CD4-positive, alpha-beta memory T cell (primary cell): ENCODE measurements at places on chromosomes 6 and 20.

- no peak for DNase-seq
These were observed 137.7 kb upstream of the DEFB112 start for GRCh38 chr6:50187351-50187921.

DNA sequence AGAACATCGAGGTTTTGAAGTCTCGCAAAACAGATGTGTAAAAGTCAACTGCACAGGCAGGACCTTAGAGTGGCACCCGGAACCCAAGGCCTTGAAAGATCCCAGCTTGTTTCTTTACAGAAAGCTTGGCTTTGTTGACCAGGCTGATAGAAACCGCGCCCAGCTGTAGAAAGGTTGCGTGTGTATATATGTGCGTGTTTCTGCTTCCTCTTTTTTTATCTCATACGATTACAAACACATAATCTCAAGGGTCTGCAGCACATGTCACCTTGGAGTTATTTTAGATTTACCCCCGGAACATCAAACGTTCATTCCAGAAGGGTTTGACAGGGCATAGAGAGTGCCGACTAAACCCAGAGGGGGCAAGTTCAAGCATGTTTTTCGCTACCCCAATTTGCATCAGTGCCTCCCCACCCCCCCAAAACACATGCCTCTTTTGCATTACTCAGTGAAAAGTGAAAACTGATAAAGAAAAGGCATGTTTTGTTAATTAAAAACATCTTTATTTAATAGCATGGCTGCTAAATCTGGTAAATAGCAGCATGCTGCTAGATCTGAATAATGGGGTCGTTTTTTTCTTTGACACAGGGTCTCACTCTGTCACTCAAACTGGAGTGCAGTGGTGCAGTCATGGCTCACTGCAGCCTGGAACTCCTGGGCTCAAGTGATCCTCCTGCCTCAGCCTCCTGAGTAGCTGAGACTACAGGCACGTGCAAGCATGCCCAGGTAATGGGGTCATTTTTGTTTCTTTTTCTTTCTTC, 33.2 kb upstream of the NCOA3 start:
- no peak for DNase-seq

DNA sequence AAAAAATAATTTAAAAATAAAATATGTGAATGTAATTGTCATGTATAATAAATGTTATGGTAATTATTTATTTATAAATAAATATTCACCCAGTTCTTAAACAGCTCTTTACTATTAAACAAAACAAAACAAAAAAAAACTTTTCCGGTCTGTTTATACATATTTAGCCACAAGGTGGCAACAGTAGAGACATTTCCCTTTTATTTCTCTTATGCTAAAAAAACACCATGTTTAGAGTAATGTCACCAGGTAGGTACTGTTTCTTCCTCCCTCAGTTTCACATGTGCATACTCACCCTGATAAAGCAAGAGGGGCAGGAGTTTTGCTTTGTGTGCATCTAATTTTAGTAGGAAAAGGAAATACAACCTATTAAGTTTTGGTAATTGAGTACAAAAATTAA, 610.4 kb upstream of the IMPG1 start:
- DNase-seq = no peak

DNA sequence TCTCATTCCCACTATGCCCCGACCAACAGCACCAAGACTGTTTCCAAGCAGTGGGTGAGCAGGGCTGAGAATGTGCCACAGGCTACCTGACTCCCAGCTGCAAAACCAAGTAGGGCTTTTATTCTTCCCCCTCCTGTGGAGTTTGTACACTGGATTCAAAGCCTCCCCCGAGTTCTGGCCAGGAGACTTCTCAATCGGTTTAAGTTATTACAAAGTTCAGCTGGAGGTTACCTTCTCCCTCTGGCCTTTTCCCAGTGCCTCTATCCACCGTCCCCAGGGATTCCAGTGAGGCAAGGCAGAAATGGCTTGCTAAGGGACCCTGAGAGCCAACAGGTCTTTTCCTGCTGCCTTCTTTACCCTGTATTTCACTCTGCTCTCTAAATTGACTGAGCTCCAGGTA, 217.0 kb downstream of the ADGRG6 start:
- DNase-seq = no peak

- no peak for DNase-seq
These were observed 4.3 kb downstream of the SDCBP2 start for GRCh38 chr20:1324598-1325172.

DNA sequence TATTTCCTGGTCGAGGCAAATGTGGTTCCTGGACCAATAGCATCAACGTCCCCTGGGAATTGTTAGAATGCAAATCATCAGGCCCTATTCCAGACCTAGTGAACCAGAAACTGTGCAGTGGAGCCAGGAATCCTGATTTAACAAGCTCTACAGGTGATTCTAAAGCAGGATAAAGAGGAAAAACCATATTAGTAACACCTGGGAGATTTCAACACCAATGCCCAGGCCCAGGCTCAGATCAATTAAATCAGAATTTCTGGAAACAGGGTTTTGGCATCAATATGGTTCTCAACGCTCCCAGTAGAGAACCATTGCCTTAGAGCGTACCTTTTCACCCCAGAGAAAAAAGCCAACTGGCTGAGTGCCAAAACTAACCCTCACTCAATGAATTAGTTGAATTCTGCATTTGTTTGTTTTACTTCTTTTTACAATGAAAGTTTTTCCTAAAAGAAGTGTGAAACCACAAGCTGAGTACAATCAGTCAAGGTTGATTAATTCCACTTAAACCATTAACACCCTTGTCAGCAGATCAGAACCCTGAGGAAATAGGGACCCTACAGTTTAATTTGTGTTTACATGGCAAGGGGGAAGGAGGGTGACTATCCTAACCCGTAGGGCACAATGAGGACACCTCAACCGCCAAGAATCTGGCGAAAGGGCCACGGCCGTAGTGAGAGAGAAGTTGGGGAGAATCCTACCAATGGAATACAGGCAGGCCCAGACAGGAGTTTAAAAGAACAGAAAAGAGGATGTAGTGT, 34.9 kb upstream of the LOC128125822 start:
- no peak for DNase-seq

- no peak for DNase-seq
These were observed 122.0 kb upstream of the ARID1B start for GRCh38 chr6:156654919-156655918.

GRCh38 chr20:36424314-36424713, 117.0 kb upstream of the MYL9 start:
- no peak for DNase-seq

- DNase-seq = no peak
These were observed 14.6 kb downstream of the MED23 start for GRCh38 chr6:131613296-131613925.

DNA sequence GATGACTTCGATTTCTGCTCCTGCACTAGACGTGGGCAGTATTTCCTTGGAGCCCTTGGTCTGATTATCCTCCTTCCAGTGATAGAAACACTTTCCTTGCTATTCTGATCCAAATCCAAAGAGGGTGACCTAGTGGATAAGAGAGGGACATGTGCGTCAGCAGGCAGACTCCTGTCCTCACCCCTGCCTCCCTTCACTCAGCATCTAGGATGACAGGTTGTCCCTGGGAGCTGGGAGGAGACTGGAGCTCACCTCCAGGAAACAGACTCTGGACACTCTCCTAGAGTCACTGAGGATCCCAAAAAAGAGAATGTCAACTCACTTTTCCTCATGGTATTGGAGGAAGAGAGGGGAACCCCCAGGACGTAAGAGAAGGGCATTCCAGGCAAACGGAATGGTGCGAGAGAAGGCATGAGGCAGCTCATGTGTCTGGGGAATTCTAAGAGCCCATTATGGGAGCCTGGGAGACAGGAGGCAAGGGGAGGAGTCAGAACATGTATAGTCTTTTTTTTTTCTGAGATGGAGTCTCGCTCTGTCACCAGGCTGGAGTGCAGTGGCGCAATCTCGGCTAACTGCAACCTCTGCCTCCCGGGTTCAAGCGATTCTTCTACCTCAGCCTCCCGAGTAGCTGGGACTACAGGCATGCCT, 2.2 kb downstream of the C20orf173 start:
- no peak for DNase-seq

GRCh38 chr6:96823743-96824142, 13.5 kb downstream of the GPR63 start:
- DNase-seq = no peak

- DNase-seq = no peak
These were observed 13.1 kb downstream of the ITPR3 start for GRCh38 chr6:33634161-33634727.

DNA sequence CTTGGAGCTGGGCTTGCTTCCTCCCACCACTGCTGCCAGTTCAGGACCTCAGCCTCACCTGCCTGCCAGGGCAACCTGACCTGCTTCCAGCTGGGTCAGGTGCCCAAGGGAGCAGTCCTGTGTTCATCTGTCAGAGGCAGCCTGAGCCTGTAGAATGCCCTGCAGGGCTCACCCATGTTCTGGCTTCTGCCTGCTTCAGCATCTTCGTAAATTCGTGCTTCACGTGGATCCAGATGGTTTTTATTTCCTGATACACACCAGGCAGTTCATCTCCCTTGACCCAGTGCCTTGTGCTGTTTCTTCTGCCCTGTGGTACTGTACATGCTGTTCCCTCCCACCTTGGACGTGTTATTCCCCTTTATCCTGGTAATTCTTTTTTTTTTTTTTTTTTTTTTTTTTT, 50.2 kb downstream of the ARID1B start:
- DNase-seq = no peak

DNA sequence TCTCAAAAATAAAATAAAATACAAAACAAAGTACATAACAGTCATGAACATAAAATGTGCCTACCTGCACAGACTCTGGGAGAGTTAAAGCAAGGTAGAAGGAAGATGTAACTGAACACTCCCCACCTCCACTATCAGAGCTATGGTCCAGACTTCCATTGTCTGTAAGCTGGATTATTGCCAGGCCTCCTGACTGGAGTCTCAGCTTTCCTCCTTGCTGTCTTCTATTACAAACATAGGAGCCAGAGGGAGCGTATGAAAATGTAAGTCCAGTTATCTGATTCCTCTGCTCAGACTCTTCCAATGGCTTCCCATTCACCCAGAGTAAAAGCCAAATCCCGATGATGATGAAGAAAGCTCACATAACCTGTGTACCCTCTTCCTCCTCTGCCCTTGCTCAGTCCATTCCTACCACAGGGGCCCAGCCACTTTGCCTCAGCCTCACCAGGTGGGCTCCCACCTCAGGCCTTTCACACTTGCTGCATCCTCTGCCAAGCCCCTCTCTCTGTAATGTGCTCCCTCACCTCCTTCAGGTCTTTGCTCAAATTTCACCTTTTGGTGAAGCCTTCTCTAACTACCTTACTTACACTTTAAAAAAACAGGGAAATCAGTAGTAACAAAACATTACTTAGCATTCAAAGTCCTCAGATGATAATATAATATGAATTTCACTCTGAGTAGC, 194.1 kb downstream of the RIMS1 start:
- no peak for DNase-seq

- no peak for DNase-seq
These were observed 150.4 kb upstream of the BMP5 start for GRCh38 chr6:56025795-56026194.

GRCh38 chr6:9646342-9647070, 768.4 kb downstream of the TFAP2A start:
- no peak for DNase-seq

DNA sequence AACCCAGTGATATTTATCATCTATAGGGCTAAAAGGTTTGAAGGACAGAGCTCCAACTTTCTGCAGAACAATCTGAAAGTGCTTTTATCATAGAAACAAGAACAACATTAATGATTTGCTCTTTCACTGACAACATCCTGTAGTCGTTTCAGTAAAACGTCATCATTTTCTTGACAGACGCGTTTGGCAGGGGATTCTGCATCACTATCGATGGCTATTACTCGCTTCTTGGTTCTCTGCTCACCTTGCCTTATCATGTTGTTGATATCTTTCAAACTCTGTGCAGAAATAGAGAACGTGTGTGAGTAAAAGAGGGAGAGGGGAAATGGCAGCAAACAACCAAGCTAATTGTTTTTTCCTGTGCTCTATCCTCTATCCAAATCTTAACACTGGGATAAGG, 47.1 kb upstream of the SAMHD1 start:
- DNase-seq = peak; percentile 34

DNA sequence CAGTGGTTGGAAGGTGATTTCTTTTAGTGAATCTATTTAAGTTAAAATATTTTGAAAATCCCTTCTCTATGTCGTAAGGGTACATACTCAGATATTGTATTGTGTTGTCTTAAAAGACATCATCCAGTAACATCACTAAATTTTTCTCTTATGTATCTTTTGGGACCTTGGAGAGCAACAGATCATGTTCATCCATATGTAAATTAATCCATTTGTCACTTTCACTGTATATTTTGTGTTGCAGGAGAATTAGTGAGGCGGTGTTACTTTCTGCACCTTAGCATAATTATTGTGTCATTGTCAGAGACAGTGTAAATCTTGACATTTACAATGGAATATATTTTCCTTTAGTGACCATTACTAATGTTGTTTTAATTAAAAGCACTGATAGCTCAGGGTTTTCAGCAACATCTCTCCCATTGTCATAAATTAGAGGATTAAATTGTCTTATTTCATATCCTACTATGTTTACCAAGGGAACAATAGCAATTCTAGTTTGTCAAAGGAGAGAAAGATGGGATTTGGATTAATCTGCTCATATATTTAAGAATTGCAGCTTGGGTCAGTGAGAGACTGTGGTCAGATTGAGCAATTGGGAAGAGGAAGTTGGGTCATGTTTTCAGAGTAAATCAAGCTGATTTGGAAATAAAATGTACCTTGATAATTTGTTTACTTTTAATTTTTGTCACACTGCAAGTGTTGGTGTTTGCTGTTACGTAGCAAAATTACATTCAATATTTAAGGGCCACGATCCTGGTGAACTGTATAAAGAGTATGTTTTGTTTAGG, 22.7 kb downstream of the DOK5 start:
- no peak for DNase-seq
